ENCODE measurements at places on chromosomes 7 and 10. TPM values are rescaled to one million over a fixed set of nuclear protein-coding genes. Genes with fewer than 3 reads are reported as not detected.

DNA sequence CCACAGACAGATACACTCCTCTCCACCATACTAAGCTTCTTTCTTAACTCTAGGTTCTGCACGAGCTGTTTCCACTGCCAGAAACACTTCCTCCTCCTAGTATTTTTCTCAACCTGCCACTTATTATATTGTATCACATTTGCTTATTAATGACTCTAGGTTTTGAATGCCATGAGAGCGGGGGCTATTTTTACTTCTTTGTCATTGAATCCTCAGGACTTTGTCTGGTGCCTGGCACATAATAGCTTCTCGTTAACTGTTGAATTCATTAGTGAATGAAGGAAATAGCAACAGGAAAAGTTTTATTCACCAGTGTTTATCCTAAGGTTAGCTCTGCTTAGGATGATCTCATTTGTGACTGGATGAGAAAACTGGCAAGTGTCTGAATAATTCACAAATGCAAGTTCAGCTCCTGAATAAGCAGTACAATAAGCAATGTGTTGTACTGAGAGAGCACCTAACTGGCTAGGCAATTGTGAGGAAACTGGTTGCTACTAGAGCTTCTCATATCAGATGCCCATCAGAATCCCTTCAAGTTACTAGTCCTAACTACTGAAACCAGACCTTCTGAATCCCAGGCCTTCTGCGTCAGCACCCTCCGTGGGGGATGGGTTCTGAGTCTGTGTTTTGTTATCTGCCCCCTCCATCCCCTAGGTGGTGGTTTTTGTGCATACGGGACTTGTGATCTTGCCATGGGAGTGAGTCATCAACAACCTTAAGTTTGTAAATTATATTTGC, 92.7 kb downstream of the LSMEM1 start:
- H3K36me3 ChIP-seq, result no peaks in the 10 kb centered on the region
- no peak overlapping the region for H3K27ac ChIP-seq
- H3K27me3 ChIP-seq, result no peaks in the 10 kb centered on the region
- no peak overlapping the region for H3K4me3 ChIP-seq
- H3K4me1 ChIP-seq, result peaks cover 16% of the 10 kb centered on the region

GRCh38 chr7:495761-496321, 23.8 kb downstream of the PDGFA start:
- H3K4me3 ChIP-seq, result no peak overlapping the region
- H3K27ac ChIP-seq, result no peak overlapping the region
- no peaks in the 10 kb centered on the region for H3K27me3 ChIP-seq
- peaks cover 35% of the 10 kb centered on the region for H3K36me3 ChIP-seq
- peaks cover 10% of the 10 kb centered on the region for H3K4me1 ChIP-seq
- DNase-seq, result no peak

DNA sequence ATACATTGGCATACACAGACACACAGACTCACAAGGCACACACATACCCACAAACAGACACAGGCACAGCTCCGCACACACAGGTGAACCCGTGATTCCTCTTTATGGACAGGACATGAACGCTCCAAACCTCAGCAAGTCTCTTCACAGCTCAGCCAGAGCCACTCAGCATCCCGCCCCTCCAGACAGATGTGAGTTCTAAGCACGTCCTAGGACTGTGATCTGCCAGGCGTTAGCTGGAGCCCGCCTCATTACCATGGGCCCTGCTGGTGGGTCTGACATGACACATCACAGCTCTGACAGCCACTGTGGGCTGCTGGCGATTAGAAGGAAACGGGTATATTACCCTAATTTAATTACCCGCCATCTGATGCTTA, 176.7 kb upstream of the PPP2R2D start:
- H3K27ac ChIP-seq, result no peak overlapping the region
- H3K27me3 ChIP-seq, result no peaks in the 10 kb centered on the region
- H3K4me3 ChIP-seq, result no peak overlapping the region
- no peaks in the 10 kb centered on the region for H3K36me3 ChIP-seq

GRCh38 chr10:25683344-25683743, 250.7 kb upstream of the MYO3A start:
- H3K27me3 ChIP-seq, result no peaks in the 10 kb centered on the region
- DNase-seq, result peak; percentile 72
- H3K27ac ChIP-seq, result no peak overlapping the region
- no peaks in the 10 kb centered on the region for H3K36me3 ChIP-seq
- H3K4me3 ChIP-seq, result no peak overlapping the region
- peaks cover 6% of the 10 kb centered on the region for H3K4me1 ChIP-seq

DNA sequence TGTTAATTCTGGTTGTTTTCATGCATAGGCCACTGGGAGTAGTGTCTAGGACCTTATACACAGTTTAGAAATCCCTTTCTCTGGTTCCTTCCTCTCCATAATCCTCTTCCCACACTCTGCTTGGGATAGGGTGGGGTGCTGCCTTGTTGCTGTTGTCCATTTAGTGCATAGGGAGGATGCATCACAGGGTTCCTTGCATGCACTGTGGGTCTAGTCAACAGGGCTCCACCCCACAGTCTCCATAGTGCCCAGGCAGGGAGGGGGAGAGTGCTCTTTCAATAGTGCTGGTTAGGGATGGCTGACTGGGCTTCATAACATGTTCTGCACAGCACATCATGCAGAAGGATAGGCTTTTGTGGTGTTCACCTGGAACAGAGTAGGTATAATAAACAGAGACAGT, 81.1 kb downstream of the ARHGAP12 start:
- DNase-seq, result no peak
- H3K27me3 ChIP-seq, result no peaks in the 10 kb centered on the region
- H3K36me3 ChIP-seq, result no peaks in the 10 kb centered on the region
- peaks cover 7% of the 10 kb centered on the region for H3K4me1 ChIP-seq
- no peak overlapping the region for H3K27ac ChIP-seq

- peak; percentile 57 for DNase-seq
- H3K36me3 ChIP-seq, result no peaks in the 10 kb centered on the region
- no peak overlapping the region for H3K4me3 ChIP-seq
- H3K27ac ChIP-seq, result no peak overlapping the region
- H3K4me1 ChIP-seq, result no peaks in the 10 kb centered on the region
Observed at GRCh38 chr10:49569031-49569631, 30.2 kb upstream of the ERCC6 start.

DNA sequence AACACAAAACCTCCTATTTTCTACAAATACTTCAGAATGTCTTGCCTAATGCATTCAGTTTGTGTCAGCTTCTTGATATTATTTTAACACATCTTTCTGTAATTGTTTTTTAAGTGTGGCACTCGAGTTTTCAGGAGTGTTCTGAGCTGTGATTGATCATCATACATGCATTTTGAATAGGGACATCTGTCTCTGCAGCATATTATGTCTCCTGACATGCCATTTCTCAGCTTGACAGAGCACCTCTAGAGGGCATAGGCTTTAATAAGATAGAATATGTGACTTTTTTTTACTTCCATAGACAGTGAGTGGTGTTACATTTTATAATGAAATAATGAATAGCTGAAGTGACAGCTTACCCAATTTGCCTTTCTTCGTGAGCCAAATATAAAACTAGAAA, 219.2 kb upstream of the HDAC9 start:
- no peak for DNase-seq
- H3K4me1 ChIP-seq, result no peaks in the 10 kb centered on the region
- no peaks in the 10 kb centered on the region for H3K27me3 ChIP-seq
- no peak overlapping the region for H3K27ac ChIP-seq
- H3K36me3 ChIP-seq, result no peaks in the 10 kb centered on the region
- H3K4me3 ChIP-seq, result no peak overlapping the region

- H3K4me3 ChIP-seq, result no peak overlapping the region
- no peaks in the 10 kb centered on the region for H3K4me1 ChIP-seq
- no peaks in the 10 kb centered on the region for H3K36me3 ChIP-seq
Observed at GRCh38 chr7:157329447-157329846, 7.4 kb upstream of the DNAJB6 start.

GRCh38 chr10:114970515-114970914, 32.5 kb downstream of the TRUB1 start:
- H3K4me3 ChIP-seq, result no peak overlapping the region
- DNase-seq, result no peak
- no peak overlapping the region for H3K27ac ChIP-seq

DNA sequence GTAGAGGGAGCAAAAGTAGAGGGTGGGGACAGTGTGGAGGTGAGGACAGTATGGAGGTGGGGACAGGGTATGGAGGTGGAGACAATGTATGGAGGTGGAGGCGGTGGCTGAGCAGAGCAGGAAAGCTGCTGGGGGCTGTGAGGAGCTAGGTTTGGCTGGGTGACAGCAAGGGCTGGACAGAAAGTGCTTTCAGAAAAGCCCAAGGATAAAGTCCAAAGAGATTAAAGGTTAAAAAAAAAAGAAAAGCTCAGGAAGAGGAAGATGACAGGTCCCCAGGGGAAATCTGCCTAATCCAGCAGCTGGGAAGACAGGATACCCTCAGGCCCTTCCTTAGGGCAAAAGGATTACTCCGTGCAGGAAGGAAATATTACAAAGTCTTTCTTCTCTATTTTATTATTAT, 32.1 kb upstream of the PFKFB3 start:
- H3K4me3 ChIP-seq, result no peak overlapping the region
- DNase-seq, result no peak

DNA sequence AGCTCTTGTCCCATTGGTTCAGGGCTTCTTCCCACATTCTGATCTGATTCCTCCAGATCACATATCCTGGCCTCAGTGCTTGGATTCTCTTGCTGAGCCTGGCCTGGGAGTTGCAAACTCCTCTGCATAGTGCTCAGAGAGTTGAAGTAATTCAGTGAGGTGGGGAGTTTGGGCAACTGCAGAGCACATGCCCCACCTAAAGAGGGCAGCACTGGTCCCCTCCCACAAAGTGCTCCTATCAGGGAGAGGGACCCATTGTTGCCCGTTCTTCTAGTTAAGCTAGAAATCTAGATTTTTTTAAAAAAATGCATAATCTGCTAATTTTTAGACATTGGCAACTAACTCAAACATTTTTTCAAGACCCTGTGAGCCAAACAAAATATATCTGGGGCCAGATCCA, 45.1 kb downstream of the CHN2 start:
- no peaks in the 10 kb centered on the region for H3K4me1 ChIP-seq
- no peaks in the 10 kb centered on the region for H3K27me3 ChIP-seq
- H3K4me3 ChIP-seq, result no peak overlapping the region
- H3K27ac ChIP-seq, result no peak overlapping the region
- H3K36me3 ChIP-seq, result no peaks in the 10 kb centered on the region

DNA sequence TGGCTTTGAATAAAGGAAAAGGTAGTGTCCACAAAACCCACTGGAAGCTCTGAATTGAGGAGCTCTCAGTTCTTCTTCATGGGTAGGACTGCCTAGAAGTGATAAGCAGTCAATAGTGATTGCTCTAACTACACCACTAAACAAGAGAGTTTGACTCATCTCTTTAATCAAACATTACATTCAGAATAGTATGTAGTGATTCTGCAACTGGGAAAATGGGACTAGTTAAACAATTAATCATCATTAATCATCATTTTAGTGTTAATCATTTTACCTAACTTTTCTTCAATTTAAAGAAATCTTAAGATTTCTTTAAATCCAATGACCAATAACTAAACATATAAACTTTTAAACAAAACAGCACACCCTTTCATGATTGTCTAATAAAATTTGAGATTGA, 484.0 kb upstream of the FZD8 start:
- H3K4me3 ChIP-seq, result no peak overlapping the region
- H3K4me1 ChIP-seq, result no peaks in the 10 kb centered on the region
- H3K27me3 ChIP-seq, result no peaks in the 10 kb centered on the region
- no peak for DNase-seq

- no peak overlapping the region for H3K27ac ChIP-seq
- H3K4me1 ChIP-seq, result peaks cover 25% of the 10 kb centered on the region
- DNase-seq, result no peak
- no peak overlapping the region for H3K4me3 ChIP-seq
- H3K36me3 ChIP-seq, result no peaks in the 10 kb centered on the region
Observed at GRCh38 chr7:137001041-137001440, 132.6 kb downstream of the CHRM2 start.

- H3K4me3 ChIP-seq, result no peak overlapping the region
- no peak for DNase-seq
- H3K4me1 ChIP-seq, result no peaks in the 10 kb centered on the region
- H3K27me3 ChIP-seq, result no peaks in the 10 kb centered on the region
Observed at GRCh38 chr7:119196183-119196582, 971.7 kb downstream of the ANKRD7 start.

DNA sequence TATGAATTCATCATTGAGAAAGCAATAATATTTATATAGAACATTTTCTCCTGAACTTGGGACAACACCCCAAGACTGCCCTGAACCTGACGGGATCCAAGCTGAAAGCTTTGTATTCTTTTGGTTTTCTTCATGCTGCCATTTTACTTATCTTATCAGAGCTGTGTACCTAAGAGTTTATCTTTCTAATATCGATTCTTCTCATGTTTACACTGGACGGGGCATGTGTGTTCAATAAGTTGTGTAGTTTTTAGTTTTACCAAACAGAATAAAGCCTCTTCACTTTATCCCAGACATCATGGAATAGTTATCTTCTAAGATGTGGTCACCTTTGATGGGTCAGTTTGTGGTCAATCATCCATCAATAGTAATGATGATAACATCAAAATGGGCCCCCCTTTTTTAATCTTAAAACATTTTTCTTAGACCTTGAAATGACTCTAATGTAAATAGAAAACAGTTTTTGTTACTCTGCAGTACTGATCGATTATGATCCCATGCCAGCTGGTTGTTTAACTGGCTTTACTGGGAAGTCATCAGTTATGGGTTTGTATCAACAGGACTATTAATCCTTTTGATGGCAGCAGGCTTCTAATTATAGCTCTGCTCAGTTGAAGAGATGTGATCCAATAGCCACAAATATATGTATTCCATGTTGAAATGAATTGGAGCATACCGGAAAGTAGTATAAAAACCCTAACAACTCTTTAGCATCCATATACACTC, 446.1 kb downstream of the KCNMA1 start:
- H3K4me3 ChIP-seq, result no peak overlapping the region
- no peaks in the 10 kb centered on the region for H3K36me3 ChIP-seq
- H3K27me3 ChIP-seq, result no peaks in the 10 kb centered on the region
- no peak overlapping the region for H3K27ac ChIP-seq

DNA sequence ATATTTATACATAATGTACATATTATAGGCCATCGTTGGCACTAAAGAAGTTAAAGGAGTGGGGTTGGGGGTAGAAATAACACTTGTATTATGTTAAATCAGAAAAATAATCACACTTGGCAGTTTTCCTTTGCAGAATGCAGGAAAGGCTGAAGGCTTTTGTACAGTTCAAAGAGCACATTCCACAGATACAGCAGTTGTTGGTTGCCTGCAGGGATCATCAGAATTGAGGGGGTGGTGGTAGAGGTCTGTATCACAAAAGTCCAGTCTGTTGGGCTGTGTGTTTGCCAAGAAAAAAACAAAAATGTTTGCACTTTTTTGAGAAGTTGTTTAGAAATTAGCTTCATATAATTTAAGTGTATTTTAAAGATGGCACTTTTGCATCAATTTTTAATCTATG, 231.8 kb upstream of the FOXP2 start:
- no peaks in the 10 kb centered on the region for H3K27me3 ChIP-seq
- no peak for DNase-seq
- no peaks in the 10 kb centered on the region for H3K36me3 ChIP-seq
- H3K4me1 ChIP-seq, result peaks cover 12% of the 10 kb centered on the region

- no peak for DNase-seq
- no peaks in the 10 kb centered on the region for H3K4me1 ChIP-seq
- H3K36me3 ChIP-seq, result no peaks in the 10 kb centered on the region
- no peak overlapping the region for H3K4me3 ChIP-seq
Observed at GRCh38 chr7:46179061-46179610, 258.1 kb upstream of the IGFBP3 start.

Gene FAM25C
- not detected for total RNA-seq

Gene OR9A4
- 0.33 TPM for total RNA-seq

Gene MBL2
- total RNA-seq, result not detected

Gene PROSER2
- 4.6 TPM for total RNA-seq

Gene TRIM50
- total RNA-seq, result not detected

Gene SPDYE6
- total RNA-seq, result not detected

Gene CLRN3
- total RNA-seq, result not detected
